ENCODE measurements at places on chromosomes 7 and 10.

GRCh38 chr10:53765311-53765710, 992.7 kb upstream of the MBL2 start:
- no peak for DNase-seq

DNA sequence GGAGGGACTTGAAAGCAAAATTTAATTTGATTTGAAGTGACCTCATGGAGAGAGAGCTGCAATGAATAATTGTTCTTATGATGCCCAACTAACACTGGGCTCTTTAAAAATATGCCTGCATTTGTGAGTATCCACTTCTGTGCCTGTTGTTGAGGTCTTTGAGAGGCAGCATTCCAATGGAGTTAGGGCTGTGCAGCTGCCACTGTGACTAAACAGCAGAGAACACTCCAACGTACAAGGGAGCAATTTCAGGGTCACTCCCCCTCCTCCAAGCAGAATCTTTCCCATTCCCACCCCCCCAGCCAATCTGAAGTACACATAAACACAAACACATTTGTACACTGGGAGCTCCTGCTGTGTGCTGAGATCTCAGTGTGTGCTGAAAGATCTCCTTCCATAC, 28.0 kb upstream of the GSAP start:
- DNase-seq = no peak

GRCh38 chr7:2357165-2357564, 2.5 kb downstream of the EIF3B start:
- DNase-seq = no peak

GRCh38 chr7:19964246-19964645, 190.8 kb upstream of the TMEM196 start:
- DNase-seq = no peak

- DNase-seq = no peak
Observed at GRCh38 chr7:25959168-25959734, 192.7 kb upstream of the NFE2L3 start.

DNA sequence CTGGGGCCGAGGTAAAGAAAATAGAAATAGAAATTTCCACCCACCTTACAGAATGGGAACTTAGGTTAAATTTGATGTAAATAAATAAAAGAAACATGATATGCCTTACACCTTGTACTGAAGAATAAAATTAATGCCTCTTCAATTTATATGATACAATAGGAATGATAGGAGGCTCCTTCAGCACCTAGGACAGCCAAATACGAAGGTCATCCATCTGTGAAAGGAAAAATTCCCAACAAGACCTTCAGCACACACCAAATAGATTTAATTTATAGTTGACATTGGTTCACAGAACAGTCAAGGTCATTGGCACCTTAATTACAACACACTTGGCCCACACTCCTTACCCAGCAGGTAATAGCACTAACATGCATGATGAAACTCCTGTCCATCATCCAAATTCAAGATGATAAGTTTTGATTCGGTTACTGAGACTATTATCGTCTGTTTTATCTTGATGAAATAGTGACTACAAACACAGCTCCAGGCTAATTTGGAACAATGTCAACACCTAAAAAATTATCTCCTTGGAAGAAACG, 250.9 kb downstream of the SNX13 start:
- no peak for DNase-seq

DNA sequence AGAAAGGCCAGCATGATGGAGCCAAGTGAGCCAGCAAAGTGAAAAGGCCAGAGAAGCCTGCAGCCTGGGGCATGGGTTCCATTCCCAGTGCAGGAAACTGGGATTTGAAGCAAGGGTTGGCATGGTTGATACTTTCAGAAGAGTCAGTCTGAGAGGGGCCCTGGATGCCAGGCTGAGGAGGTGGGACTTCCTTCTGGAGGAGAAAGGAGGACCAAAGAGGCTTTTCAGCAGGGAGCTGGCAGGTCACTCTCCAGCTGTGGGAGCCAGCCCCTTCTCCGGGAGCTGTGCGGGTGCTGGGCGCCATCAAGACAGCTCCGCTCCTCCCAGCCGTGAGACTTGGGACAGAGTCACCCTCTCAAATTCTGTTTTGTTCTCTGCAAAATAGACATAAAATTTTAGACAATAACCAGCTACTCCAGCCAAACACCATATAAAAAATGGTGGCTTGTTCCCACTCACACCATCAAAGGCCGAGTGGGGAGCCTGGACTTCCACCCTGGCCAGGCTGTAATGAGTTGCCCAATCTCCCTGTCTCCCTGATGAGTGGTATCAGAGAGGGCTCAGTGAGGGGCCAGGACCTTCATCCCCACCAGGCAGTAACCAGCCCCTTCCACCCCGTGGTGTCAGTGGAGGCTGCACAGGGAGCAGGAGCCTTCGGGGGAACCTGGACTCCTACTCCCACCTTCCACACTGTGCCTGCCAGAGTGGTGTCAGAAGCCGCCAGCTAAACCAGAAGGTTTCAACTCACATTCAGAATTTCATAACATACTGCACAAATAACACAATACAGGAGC, 133.6 kb upstream of the RET start:
- no peak for DNase-seq

GRCh38 chr7:7237201-7237977, 55.0 kb downstream of the C1GALT1 start:
- DNase-seq = no peak

- no peak for DNase-seq
Observed at GRCh38 chr7:11613292-11613930, 218.6 kb downstream of the THSD7A start.

DNA sequence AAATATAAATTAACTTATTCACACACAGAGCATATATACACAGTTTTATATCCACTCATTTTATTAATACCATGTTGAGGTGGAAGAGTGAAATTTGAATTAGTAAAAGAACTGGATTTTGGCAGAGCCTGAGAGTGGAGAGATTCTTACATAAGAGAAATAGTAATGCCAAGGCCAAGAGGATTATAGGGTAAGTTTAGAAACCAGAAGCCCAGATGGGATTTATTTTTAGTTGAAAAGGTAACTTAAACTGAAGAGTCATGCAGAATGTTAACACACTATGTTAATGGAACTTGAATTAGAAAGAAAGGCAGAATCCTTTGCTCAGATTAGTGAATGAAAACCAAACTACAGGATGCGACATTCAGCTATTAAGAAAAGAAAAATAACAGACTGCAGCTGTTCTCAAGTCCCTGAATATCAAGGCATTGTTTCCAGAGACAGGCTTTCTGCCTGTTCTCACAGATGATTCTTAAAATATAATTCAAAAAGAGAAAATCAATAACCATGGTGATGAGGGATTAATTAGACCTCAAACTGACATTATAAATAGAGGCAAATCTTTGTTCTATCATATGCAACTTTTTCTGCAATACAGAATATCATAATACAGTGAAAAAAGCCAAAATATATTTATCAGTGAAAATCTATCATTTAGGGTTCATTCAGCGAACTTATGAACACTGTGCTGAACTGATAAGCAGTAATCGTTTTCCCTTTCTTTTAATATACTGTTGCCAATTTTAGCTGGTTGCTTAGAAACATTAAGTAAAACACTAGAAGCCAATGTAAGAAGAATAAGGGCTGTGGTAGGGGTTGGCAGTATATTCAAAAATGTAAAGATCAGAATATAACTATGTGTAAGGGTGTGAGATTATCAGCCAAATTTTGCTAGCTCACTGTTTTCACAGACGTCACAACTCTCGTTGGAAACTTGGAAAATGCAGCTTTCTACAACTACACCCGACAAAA, 34.4 kb downstream of the HECTD2 start:
- DNase-seq = no peak

DNA sequence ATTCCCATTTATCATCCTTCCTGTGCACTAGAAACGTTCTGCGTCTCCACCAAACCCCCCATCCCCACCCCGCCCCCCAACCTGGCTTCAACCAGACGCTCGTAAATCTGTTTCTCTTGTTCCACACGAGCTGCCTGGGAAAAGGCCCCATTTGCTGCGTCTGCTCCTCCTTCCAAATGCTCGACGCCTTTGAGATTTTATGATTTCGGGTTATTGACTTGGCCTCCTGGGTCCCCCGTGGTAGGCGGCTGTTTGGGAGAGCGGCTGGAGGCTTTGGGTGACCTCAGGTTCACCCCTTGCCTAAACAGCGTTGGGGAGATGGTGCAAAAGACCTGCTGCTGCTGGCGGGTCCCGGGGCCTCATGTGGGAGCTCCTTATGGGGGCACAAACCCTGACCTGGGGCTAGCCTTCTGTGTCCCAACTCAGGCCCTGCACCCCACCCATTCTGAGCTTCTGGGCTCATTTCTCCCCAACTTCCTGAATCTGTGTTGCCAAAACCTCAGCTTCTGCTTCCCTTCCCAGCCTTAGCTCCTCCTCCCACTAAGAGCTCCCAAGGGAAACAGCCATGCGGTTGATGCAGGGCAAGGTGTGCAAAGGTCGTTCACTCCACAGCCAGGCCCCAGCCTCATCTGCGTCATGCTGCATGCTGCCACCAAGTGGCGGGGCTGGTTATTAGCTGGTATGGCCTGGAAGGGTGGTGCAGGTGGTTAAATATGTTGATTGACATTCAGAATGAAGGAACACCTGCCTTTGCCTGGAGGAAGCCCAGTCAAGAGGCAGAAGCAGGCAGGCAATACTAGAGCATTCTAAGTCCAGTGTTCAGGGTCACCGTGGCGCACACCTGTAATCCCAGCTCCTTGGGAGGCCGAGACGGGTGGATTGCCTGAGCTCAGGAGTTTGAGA, 49.1 kb upstream of the ELN start:
- no peak for DNase-seq

DNA sequence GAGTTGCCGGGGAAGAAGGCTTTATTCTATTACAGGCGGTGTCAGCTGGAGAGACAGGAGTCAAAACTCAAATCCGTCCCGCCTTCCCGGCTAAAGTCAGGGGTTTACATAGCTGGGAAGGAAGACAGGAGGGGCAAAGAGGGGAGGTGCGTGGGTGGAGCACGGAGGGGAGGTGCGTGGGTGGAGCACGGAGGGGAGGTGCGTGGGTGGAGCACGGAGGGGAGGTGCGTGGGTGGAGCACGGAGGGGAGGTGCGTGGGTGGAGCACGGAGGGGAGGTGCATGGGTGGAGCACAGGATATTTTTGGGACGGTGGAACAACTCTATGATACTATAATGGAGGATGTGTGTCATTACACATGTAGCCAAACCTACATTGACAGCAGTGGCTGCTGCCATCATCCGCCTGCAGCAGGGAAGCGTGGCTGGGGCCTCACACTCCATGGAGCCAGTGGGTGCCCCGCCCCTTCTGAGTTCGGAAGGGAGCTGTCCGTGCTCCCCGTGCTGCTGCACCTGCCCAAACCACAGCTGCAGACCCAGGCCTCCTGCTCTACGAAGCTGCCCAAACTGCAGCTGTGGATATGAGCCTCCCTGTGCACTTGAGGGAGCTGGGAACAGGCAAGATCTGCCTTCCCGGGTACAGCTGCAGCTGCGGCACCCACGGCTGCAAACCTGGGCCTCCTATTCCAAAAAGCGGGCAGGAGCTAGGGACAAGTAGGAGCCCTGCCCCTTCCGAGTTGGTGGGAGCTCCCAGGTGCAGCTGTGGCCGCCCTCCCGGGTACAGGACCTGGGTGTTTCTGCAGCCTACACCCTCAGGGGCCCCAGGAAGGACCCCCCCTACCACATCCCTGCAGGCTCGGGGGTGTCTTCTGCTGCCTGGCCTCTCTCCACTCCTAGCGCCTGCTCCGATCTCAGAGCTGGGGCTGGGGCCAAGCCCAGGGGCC, 119.4 kb downstream of the DYNC2I1 start:
- DNase-seq = no peak

DNA sequence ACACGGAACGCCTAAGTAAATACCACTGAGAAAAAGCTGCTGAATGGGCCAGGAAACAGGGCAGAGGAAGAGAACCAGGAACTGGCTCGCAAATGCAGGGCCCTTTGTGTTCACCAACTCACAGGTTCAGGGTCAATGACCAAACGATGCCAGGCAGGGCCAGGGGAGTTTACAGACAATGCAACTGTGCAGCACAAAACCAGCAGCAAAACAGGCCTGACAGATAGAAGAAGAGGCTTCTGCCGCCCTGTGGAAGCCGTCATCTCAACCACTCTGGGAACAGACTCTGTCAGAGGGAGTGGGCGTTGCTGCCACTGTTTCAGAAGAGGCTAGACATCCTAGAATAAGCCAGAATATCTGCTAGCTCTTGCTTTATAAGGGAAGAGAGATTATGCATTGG, 117.9 kb downstream of the KMT2E start:
- DNase-seq = no peak

DNA sequence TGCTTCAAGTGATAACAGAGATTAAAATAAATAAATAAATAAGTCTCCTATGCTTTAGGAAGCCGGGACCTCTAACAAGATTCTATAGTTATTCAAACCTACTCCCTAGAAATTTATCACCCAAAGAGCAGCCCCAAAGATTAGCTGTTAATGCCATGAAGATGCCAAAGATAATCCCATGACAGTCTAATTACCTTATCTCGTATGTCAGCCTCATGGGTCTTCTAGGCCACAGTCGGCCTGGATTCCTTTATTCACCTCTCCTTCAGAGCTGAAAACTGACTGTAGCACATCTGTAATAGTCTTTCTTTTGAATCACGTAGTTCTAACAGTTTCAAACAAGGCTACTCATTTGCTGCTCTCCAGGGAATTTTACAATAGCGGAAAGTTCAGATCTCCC, 24.2 kb downstream of the COL1A2 start:
- DNase-seq = no peak

DNA sequence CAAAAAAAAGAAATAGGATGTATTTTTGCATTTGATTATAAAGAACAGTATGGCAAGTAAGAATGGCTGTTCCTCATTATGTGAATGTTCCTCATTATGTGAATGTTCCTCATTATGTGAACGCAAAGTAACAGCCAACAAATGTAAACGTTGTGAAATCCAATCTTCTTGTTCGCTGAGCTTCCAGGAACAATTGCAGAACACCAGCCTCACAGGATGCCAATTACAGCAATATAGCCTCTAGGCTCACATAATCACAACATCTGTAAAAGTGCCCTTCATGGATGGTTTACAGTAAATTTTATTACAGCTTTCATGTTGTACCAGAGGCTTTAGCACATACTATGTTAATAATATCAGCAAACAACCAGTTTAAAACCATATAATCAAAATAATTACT, 71.6 kb downstream of the THSD7A start:
- no peak for DNase-seq

GRCh38 chr10:46307281-46308112, 20.7 kb downstream of the ANTXRL start:
- DNase-seq = no peak
